NCI-H2171 treated with DMSO at 0.1 percent for 48 hours (cell line): ENCODE measurements at places on chromosomes 1 and 21.

- no peak for DNase-seq
These were observed 78.9 kb downstream of the PTPRU start for GRCh38 chr1:29315262-29315661.

- DNase-seq = no peak
These were observed 14.7 kb upstream of the PTGFR start for GRCh38 chr1:78475888-78476610.

GRCh38 chr1:8377271-8377981 lies 59.5 kb downstream of the SLC45A1 start:
- no peak for DNase-seq

DNA sequence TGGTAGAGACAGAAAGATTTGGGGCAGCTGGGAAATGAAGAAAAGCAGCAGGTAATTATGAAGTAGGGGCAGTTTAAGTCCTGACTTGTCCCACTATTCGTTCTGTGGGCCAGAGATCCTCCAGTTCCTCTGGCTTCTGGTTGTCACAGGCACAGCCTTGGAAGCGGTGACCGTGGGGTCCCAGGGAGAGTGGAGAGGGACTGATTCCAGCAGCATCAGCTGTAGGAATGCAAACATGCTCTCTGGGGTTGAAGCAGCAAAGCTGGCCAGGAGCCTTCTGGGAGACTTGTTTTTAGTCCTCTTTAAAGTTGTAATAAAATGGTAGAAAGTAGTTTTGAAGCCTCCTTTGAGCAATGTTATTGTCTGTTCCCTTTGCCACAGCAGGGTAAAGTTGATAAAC lies 488.0 kb downstream of the LMO4 start:
- DNase-seq = no peak

- DNase-seq = no peak
These were observed 37.8 kb upstream of the COL11A1 start for GRCh38 chr1:103146166-103146565.

GRCh38 chr1:156494309-156494895 lies 6.2 kb downstream of the MEF2D start:
- no peak for DNase-seq

DNA sequence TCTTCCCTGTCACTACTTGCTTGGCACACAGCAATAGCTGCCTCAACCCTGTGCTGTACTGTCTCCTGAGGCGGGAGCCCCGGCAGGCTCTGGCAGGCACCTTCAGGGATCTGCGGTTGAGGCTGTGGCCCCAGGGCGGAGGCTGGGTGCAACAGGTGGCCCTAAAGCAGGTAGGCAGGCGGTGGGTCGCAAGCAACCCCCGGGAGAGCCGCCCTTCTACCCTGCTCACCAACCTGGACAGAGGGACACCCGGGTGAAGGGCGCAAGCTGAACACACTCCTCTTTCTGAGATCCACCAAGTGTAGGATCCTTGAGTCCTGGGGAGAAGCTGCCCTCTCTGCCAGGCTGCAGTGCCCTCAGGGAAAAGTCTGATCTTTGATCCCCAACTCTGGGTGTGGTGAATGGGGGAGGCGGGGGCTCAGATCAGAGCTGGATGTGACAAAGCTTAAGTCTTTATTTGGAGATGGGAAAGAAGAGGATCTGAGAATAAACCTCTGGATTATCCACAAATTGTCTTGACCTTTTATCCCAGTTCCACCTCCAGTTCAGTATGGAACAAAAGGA lies 1.2 kb downstream of the RXFP4 start:
- DNase-seq = no peak

GRCh38 chr21:45277101-45278045 lies 10.3 kb downstream of the POFUT2 start:
- no peak for DNase-seq

DNA sequence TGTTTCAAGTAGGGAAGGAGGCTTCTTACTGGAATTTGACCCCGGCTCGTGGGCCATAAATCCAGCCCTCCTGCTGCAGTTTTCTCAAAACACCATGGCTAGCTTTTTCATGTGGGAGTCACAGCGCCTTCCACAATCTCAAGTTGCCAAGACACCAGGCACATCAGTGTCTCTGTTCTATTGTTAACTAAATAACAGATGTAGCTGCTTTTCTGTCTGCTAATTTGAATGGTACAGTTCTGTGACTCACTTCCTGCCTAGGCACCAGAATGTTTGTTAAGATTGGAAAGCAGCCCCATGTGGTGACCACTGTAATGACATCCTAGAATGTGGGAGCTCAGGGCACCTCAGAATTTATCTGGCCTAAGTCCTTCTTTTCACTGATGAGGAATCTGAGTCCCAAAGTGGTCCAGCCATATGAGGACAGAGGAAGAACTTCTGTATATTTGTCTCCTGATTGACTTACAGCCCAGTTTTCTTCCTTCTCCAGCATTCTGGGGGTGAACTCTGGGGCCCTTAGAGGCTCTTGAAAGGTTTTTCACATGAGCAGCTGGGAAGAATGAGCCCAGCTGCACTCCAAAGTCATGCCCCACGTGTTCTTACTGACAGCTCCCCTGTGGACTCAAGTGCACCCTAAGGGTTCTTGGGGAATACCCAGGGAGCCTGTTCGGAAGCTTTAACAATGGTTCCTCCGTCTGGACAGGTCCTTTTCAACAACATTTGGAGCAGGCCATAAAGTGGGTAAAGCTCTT lies 27.5 kb downstream of the TRIM45 start:
- peak; percentile 64 for DNase-seq

DNA sequence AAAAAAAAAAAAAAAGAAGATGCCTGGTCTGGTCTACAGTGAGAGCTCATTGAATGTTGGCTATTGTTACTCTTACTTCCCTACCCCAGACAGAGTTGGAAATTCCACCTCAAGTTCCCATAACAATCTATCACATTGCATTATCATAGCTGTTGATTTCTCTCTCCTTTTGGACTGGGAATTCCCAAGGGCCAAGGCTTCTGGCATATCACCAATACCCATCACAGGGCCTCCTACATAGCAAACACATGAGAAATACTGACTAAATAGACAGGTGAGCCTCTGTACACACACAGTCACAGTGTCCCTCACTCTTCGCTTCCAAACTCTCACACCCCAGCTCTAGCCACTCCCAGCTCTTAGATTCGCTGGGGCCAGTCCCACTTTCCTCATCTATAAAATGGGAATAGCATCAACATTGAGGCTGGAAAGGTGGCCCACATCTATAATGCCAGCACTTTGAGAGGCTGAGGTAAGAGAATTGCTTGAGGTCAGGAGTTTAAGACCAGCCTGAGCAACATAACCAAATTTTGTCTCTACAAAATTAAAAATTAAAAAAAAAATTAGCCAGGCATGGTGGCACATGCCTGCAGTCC lies 6.4 kb downstream of the PTAFR start:
- no peak for DNase-seq

DNA sequence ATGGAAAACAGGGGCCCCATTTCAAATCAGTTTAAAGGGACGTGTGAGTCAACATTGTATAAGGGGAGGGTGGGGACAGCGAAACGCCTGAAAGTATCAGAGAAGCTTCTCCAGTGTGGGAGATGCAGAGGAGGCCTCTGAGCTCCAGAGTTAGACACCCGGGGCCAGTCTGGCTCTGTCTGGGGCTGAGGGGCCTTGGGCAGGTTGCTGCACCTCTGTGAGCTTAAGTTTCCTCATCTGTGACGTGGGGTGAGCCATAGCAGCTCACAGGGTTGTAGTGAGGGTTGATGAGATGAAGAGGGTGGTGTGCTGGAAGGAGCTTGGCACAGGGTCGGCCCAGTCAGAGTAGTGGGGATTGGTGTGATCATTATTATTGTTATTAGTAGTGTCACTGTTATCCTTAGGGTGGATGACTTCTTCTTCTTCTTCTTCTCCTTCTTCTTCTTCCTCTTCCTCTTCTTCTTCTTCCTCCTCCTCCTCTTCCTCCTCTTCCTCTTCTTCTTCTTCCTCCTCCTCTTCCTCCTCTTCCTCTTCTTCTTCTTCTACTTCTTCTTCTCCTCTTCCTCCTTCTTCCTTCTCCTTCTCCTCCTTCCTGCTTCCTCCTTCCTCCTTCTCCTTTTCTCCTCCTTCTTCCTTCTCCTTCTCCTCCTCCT lies 282.0 kb downstream of the PTPRU start:
- no peak for DNase-seq

GRCh38 chr1:200783926-200784325 lies 45.2 kb downstream of the CAMSAP2 start:
- no peak for DNase-seq
